ENCODE measurements at places on chromosomes 5 and 9.

GRCh38 chr5:134791580-134791979 lies 33.0 kb downstream of the DDX46 start:
- DNase-seq, result no peak

DNA sequence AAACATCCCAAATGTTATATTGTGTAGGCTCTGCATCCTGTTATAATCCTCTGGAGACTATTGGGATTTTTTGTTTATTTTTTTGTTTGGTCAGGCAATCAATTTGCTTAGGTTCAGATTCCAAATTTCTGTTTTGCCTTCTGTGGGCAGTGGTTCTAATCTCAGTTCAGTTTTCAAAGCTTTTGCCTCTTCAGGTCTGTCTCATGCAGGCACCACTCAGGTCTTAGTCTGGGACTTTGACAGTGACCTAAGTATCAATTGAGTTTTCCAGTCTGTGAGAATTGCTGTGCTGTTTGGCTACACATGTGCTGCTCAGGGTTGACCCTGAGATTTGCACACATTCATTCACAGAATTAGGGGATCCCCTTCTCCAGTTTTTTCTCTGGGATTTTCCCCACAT lies 14.1 kb downstream of the SNX2 start:
- DNase-seq, result no peak

- DNase-seq, result no peak
These were observed 57.2 kb upstream of the DHFR start for GRCh38 chr5:80711938-80712337.

GRCh38 chr5:133433641-133434040 lies 178.7 kb downstream of the FSTL4 start:
- no peak for DNase-seq

DNA sequence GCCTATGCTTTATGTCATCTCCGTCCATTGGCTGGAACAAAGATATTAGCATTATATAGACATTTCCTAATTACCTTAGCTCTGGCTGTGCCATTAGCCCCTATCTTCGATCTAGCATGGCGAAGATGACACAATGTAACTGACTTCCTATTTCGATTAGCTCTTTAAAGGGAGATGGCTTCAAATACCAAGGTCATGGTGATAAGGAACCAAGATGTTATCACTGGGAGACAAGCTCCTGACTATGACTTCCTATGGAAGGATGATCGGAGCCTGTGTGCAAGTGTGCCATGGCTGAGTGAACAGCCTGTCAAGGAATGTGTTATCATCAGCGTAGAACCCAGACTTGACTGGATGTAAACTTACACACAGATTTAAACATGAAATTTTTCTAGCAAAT lies 602.1 kb downstream of the PSAT1 start:
- DNase-seq, result no peak

DNA sequence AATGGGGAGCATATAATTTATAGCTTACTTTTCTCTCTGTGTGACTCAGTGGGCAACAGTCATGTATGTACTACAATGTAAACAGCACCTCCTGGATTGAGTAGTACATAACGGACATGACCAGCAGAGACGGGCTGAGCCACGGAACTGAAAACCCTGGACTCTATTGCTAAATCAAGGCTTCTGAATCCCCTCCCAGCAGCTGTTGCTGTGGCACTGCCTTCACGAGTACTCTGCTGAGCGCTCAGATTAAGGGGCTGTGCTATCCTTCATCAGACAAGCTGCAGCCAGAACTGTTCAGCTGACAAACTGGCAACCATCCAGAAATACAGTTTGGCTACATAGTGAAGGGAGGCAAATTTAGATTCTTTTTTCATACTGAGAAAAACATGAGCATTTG lies 131.3 kb upstream of the CCDC180 start:
- DNase-seq, result no peak

GRCh38 chr5:134840811-134841210 lies 5.0 kb upstream of the C5orf24 start:
- DNase-seq, result no peak

GRCh38 chr9:127642082-127642740 lies 30.1 kb downstream of the STXBP1 start:
- no peak for DNase-seq

- peak; percentile 14 for DNase-seq
These were observed 382.3 kb upstream of the SLC30A5 start for GRCh38 chr5:68711293-68712200.

DNA sequence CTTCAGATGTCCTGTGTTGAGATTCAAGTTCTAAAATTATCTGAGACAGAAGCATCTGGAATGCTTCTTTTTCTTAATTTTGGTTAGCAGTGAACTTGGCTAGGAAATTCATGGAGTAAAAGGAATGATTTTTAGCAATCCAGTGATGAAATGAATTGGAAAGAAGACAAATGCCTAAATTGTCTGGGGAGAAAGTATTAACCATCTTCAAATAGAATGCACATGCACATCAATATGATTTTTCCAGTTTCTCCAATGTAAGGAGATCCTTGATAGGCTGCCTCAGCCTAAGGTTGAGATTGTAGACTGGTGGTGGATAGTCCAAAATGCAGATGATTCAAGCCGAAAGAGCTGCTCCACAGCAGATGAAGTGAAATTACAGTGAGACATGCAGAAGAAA lies 106.7 kb downstream of the PCSK5 start:
- DNase-seq, result no peak

GRCh38 chr9:35826071-35826701 lies 2.3 kb downstream of the FAM221B start:
- peak; percentile 70 for DNase-seq

DNA sequence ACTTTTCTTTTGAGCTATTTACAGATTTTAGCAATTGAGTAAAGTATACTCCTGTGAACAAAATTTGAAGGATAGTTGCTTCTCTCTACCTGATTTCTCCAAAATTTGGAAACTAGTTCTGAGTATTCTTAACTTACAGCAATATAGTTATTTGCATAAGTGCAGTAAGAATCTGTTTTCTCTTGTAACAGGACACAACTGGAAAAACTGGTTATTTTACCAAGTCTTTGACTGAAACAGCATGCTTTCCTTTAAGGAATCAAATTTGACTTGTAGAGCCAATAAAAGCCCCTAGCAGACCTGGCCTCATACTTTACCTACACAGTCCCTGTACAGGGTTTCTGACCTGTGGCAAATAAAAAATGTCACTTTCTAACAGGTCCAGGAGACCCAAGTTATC lies 301.9 kb upstream of the POU5F2 start:
- DNase-seq, result no peak

- no peak for DNase-seq
These were observed 33.9 kb upstream of the ARHGAP26 start for GRCh38 chr5:142736247-142736632.

GRCh38 chr5:11719888-11720481 lies 184.3 kb downstream of the CTNND2 start:
- peak; percentile 77 for DNase-seq

GRCh38 chr9:7844242-7844641 lies 44.7 kb upstream of the DMAC1 start:
- DNase-seq, result no peak

GRCh38 chr9:110370315-110370714 lies 32.7 kb upstream of the TXNDC8 start:
- DNase-seq, result no peak

- peak; percentile 87 for DNase-seq
These were observed at the start of gene RNF145 for GRCh38 chr5:159209438-159210209. Gene RNF145, minus strand, starts transcription at chr5:159209553. Its CDS starts 5,936 bp downstream, at chr5:159203617.

DNA sequence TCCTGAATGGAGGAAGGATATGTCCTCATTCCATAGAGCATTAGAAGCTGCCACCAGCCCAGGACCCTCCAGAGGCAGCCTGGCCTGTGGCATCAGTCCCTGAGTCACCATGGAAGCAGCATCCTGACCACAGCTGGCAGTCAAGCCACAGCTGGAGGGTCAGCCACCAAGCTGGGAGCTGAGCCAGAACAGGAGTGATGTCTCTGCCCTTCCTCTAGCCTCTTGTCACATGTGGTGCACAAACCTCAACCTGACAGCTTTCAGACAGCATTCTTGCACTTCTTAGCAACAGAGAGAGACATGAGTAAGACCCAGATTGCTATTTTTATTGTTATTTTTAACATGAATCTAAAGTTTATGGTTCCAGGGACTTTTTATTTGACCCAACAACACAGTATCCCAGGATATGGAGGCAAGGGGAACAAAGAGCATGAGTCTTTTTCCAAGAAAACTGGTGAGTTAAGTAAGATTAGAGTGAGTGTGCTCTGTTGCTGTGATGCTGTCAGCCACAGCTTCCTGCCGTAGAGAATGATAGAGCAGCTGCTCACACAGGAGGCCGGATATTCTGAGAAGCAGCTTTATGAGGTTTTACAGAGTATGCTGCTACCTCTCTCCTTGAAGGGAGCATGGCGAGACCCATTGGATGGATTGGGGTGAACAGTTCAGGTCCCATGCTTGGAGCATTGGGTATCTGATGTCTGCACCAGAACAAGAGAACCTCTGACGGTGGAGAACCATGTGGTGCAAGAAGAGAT lies 13.0 kb upstream of the CYFIP2 start:
- DNase-seq, result peak; percentile 80

- no peak for DNase-seq
These were observed 50.3 kb downstream of the UBE2QL1 start for GRCh38 chr5:6498968-6499367.

DNA sequence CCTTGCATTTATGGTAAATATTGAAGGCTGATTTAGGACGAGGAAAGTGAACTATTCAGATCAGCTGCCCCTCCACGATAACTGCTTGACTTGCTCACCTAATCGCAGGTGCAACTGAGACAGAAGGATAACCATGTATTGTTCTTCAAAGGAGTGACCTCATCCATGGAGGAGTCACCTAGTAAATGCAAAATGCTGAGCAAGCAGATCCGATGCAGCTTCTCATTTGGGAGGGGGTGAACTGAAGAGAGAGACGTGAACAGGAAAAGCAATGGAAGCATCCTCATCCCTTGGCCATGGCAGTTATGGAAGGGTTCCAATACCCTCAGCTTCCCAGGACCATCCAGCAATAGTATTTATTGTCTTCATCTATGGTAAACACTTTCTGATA lies 47.5 kb downstream of the RASGRF2 start:
- no peak for DNase-seq

DNA sequence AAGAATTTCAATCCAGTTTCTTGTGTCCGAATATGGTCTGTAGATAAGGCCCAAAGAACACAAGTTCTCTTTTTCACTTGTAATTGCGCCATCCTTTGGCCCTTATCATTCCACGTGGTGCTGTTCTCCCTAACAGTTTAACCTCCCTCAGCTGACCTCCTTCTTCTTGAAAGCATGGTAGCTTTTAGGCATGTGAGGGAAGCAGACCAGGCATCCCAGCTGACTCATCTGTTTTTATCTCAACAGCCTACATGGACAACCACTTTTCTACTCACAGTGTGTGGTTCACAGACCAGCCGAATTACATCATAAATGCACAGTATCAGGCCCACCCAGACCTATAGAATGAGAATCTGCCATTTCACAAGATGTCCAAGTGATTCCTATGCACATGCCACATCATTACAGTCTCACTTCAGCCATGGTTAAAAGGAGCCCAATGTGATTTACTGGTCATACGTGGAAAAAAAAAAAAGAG lies 26.9 kb upstream of the PLIN2 start:
- DNase-seq, result no peak

- peak; percentile 16 for DNase-seq
These were observed 215.0 kb downstream of the CNTLN start for GRCh38 chr9:17349831-17350230.

- no peak for DNase-seq
These were observed 47.5 kb downstream of the SPATA31D1 start for GRCh38 chr9:82036086-82036485.

DNA sequence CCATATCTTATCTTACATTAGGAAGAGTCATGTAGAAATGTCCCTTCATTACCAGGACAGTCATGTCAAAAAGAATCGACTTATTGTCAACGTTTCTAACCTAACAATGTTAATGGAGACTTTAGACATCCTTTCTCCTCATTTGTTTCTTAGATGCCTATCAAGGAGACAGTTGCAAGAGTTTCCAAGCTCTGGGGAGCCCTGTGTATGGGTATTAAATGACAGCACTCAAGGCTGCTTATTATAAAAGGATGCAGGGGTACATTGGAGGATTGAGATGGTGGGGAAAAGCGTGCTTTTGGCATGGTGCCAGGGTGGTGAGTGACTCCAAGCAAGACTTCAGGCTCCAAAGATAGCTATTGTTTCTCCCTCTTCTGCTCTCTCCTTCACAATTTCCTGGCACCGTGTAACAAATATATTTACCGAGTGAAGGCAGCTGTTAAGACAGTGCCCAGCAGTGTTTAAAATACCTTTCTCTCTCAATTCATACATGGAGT lies 461.3 kb upstream of the CLINT1 start:
- DNase-seq, result no peak

DNA sequence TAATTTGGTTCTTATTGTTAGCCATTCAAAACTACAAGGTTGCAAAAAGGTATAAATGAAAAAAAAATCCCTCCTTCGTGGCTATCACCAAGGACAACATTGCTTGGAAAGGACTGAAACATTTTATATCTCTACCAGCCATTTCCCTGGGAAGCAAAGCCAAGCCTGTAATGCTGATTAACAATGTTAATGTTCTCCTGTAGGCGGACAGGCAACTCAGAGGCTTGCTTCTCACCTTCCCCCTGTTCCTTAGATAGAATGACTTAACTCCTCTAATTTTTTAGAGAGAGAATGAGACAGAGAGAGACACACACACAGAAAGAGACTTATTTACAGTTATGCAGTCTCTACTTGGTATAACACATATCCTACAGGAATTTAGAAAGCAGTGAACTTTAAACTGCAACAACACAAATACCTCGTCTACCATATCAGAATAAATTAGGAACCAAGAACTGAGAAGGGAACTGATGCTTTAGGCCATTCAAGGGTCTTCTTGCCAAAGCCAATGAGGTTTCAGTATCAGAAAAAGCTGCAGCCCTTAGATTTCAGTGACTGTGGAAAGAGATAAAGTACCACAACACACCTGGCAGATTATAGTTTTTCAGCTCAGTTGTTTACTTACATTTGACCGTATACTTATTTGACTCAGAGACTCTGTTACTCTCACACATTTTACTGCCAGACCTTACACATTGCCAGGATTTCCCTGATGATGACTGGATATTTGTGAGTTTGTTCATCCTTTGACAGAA lies 20.9 kb upstream of the MAN2A1 start:
- DNase-seq, result peak; percentile 37

GRCh38 chr5:148834689-148835088 lies 8.3 kb downstream of the ADRB2 start:
- peak; percentile 90 for DNase-seq

GRCh38 chr5:104088876-104089778 lies 526.5 kb upstream of the NUDT12 start:
- DNase-seq, result no peak

DNA sequence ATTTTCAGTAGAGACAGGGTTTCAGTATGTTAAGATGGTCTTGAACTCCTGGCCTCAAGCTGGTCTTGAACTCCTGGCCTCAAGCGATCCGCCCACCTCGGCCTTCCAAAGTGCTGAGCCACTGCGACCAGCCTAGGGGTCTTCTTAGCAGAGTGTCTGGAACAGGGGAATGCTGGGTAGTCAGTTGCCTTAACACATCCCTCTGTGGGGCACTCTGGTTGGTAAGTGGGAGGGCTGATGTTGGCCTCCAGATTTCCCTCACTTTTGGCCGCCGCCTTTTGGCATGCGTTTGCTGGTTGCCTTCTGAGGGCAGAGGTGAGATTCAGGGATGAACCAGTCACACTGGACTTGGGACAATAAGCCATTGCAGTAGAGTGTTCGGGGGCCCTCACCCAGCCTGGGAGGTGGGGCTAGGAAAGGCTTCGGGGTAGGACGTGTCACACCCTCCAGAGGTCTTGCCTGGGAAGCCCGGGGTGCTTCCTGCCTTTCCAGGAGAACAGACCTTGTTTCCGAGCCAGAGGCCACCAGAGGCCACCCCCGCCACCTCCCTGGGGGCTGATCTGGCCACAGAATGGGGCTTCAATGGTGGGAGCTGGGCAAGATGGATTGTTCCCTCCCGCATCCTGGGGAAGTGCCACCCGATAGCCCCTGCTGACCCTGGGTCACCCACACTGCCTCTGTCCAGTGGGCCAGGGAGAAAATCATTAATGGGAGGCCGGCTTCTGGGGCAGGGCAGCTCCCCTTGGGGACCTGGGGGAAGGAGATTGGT lies 13.3 kb downstream of the FGF18 start:
- no peak for DNase-seq
